ENCODE measurements at places on chromosomes 7 and 10. TPM values are rescaled to one million over a fixed set of nuclear protein-coding genes. Genes with fewer than 3 reads are reported as not detected.

Gene TFPI2
- total RNA-seq = 302 TPM

Gene ABCA13
- total RNA-seq = 0.05 TPM

Gene PSD
- 0.43 TPM for total RNA-seq

Gene ADAMTS14
- total RNA-seq = 0.07 TPM

Gene COL17A1
- total RNA-seq = 2.1 TPM

Gene PTF1A
- total RNA-seq = not detected

Gene GALNT17
- total RNA-seq = not detected

Gene NPFFR1
- not detected for total RNA-seq

Gene RAB19
- not detected for total RNA-seq

Gene TRIM73
- 1.6 TPM for total RNA-seq

Gene PON2
- total RNA-seq = 291 TPM

Gene SPAM1
- not detected for total RNA-seq

Gene SAP25
- 0.76 TPM for total RNA-seq

Gene C10orf95
- total RNA-seq = 0.09 TPM

Gene CACNB2
- total RNA-seq = not detected

Gene ITIH2
- 0.08 TPM for total RNA-seq

Gene CALN1
- total RNA-seq = not detected

Gene FOXP2
- total RNA-seq = not detected

Gene ACTL6B
- not detected for total RNA-seq

Gene TMEM178B
- total RNA-seq = 1.1 TPM

Gene AIFM2
- 37.5 TPM for total RNA-seq

Gene C10orf53
- total RNA-seq = not detected

Gene NCAPG2
- 42.1 TPM for total RNA-seq

Gene HEPACAM2
- total RNA-seq = not detected

Gene VSIR
- total RNA-seq = 31.7 TPM

Gene SLIT1
- total RNA-seq = not detected

Gene SUN3
- not detected for total RNA-seq

Gene DOCK1
- 23.4 TPM for total RNA-seq

Gene CREB3L2
- total RNA-seq = 36.9 TPM

Gene LLCFC1
- total RNA-seq = not detected

Gene GRB10
- total RNA-seq = 72.2 TPM

Gene BAMBI
- total RNA-seq = 18.8 TPM

Gene EPHA1
- not detected for total RNA-seq

Gene RPEL1
- not detected for total RNA-seq

Gene HTR5A
- total RNA-seq = not detected

Gene CDK5
- 37.0 TPM for total RNA-seq

Gene OLAH
- 0.05 TPM for total RNA-seq

Gene GARIN1A
- total RNA-seq = 0.42 TPM

Gene ZFAND2A
- total RNA-seq = 53.6 TPM

Gene SUMF2
- total RNA-seq = 110 TPM

Gene AKR1C4
- total RNA-seq = 0.30 TPM

Gene OR13A1
- not detected for total RNA-seq

Gene TMEM176A
- total RNA-seq = not detected

Gene FFAR4
- 0.44 TPM for total RNA-seq

Gene LRRD1
- total RNA-seq = not detected

Gene HOXA2
- 0.99 TPM for total RNA-seq

Gene MTURN
- 4.1 TPM for total RNA-seq

Gene GAD2
- total RNA-seq = not detected

Gene ANKMY2
- total RNA-seq = 13.9 TPM
